DMS53 (cell line): ENCODE measurements at places on chromosomes 2 and 18.

- DNase-seq, result no peak
These were observed 33.4 kb downstream of the TRABD2A start for GRCh38 chr2:84847326-84848050.

GRCh38 chr2:66110086-66110485 is 324.8 kb upstream of the MEIS1 start:
- DNase-seq, result no peak

- DNase-seq, result peak; percentile 54
These were observed 183.6 kb downstream of the SMAD7 start for GRCh38 chr18:48767090-48767690.

DNA sequence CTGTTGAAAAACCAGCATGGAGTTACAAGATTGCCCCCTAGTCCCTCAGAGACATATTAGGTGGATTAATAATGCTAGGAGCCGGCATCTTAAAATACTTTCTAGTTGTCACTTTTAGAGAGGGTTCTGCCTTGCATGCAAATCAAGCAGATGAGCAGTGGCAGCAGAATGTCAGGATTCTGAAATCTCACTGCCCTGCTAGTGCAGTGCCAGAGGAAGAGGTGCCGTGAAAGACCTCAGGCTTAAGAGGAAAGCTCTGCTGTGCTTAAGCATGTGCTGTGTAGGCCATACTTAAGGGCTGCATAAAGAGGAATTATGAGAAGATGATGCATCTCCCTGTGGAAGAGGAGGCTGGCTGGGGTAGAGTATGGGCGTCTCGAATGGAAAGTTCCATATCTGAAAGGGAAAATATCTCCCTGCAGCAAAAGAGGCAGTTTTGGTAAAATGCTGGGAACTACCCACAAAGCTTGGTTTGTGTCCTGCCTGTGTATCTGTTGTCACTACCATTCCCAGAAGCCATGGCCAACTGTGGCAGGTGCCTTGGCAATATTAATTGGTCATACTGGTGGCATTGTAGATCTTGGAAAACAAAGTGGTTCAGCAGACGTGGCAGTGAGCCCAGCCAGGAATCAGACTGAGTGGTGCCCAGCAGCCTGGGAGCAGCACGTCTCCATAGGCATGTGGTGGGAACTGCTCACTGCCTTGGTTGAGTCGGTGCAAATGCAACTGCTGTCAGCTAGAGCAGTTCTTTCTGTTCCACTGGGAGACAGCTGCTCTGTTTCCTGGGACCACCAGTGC is 131.9 kb downstream of the EVA1A start:
- DNase-seq, result no peak

GRCh38 chr2:96304606-96305005 is 740 bp downstream of the SNRNP200 start:
- DNase-seq, result no peak

DNA sequence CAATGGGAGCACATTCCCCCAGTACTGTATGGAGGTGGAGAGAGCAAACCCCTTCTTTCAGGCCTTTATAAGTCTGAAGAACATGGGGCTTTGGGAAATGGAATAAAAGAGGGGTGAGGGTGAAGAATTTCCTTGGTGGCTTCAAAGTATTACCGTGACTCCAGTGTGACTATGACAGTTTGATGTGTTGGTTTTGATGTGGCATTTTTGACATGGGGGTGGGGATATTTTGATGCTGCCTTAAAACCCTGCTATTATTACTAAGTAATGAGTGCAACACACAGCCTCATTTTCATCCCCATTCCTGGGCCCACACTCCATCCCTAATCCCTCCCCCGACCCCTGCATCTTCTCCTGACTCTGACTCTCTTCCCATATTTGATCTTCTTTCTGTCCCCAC is 23.6 kb downstream of the QPCT start:
- DNase-seq, result no peak
